ENCODE measurements at places on chromosomes 5 and 9.
A peak's percentile ranks its signal among the peaks of the same experiment; 100 is the strongest.

- no peak for DNase-seq
Measured at GRCh38 chr5:91158011-91158410, 225.1 kb downstream of the ARRDC3 start.

GRCh38 chr9:76297721-76298239, 96.4 kb downstream of the RFK start:
- peak; percentile 37 for DNase-seq

GRCh38 chr5:91101600-91102379, 281.3 kb downstream of the ARRDC3 start:
- DNase-seq, result peak; percentile 64

DNA sequence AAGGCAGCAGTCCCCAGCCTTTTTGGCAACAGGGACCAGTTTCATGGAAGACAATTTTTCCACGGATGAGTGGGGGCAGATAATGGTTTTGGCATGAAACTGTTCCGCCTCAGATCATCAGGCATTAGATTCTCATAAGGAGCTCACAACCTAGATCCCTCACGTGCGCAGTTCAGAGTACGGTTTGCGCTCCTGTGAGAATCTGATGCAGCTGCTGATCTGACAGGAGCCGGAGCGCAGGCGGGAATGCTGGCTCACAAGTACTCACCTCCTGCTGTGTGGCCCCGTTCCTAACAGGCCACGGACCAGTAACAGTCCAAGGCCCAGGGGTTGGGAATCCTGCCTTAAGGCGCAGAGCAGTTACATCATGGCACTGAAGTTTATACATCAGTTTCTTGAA, 3.3 kb upstream of the BRD3 start:
- DNase-seq, result no peak

- DNase-seq, result no peak
Measured at GRCh38 chr5:65730910-65731309, 8.9 kb downstream of the NLN start.

- no peak for DNase-seq
Measured at GRCh38 chr5:139822553-139823425, 27.2 kb downstream of the PSD2 start.

DNA sequence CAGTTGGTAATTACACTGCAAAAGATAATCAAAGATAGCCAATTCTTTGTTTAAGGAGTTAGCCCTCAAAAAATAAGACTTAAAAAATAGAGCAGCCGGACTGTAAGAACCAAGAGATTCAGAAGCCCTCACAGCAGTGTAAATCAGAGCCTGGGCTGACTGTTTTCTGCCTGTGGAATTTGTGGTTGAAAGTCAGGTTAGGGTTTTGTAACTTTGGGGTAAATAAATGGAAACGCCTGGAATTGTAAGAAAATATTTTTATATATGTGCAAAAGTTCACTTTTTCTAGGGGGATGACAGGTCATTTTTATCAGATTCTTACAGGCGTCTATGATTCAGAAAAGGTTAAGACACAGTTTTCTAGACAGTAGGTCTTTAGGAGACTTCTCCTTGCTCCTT, 35.6 kb downstream of the KLHL3 start:
- DNase-seq, result no peak

DNA sequence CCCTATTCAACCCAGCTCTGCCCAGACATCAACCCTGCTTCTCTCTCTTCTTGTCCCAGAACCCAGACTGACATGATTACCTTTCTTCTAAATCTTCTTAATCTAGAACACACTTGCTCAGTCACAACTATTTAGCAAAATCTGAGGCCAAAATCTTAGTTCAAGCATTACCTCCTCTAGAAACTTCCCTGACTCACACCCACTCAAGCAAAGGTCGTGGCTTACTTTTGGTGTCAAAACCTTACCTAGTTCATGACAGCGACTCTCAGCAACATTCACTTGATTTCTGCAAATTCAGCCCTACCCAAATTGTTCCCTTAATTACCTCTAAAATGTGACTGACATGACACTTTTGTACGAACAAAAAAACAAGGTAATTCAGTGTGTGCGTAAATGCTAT, 130.2 kb downstream of the TLE1 start:
- DNase-seq, result no peak

DNA sequence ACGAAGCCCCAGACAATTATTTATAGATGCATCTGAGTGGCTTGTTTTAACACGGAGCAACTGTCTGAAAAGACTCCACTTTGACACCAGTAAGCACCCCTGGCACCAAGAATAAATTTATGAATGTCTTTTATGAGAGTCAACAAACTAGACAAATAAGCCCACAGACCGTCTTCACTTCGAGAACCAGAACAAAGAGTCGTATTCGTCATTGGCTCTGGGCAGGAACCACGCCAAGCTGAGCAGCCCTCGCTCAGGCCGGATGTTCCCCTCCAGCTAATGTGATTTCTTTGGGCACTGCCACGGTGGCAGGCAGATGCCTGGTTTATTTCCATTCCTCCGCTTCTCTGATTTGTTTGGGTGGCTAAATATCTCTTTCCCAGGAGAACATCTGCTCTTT, 91.9 kb upstream of the STC2 start:
- no peak for DNase-seq

- DNase-seq, result no peak
Measured at GRCh38 chr9:33127881-33128280, 39.3 kb downstream of the B4GALT1 start.

- no peak for DNase-seq
Measured at GRCh38 chr9:2116073-2116472, 100.9 kb downstream of the SMARCA2 start.

- DNase-seq, result no peak
Measured at GRCh38 chr5:148687427-148687826, 33.1 kb upstream of the HTR4 start.

DNA sequence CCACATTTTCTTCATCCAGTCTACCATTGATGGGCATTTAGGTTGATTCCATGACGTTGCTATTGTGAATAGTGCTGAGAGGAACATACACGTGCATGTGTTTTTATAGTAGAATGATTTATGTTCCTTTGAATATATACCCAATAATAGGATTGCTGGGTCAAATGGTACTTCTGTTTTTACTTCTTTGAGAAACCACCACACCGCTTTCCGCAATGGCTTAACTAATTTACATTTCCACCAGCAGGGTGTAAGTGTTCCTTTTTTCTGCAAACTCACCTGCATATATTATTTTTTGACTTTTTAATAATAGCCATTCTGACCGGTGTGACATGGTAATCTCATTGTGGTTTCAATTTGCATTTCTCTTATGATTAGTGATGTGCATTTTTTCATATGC, 82.2 kb upstream of the RFX3 start:
- no peak for DNase-seq

DNA sequence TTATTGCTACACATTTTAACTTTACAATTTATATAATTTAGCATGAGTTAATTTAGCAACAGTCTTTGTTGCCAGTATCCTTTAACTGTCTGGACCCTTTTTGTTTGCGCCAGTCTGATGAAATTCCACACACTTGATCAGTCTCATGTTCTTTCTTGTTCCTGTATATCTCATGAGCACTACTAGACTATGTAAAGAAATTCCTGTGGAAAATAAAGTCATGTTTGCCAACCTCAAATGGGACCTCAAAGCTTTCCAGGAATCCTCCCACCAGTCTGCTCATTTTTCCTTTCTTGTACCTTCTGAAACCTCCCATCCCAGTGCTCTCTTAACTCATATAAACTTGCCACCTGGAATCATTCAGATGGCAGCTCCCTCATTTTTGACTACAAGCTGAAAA, 8.0 kb downstream of the DMXL1 start:
- DNase-seq, result no peak

DNA sequence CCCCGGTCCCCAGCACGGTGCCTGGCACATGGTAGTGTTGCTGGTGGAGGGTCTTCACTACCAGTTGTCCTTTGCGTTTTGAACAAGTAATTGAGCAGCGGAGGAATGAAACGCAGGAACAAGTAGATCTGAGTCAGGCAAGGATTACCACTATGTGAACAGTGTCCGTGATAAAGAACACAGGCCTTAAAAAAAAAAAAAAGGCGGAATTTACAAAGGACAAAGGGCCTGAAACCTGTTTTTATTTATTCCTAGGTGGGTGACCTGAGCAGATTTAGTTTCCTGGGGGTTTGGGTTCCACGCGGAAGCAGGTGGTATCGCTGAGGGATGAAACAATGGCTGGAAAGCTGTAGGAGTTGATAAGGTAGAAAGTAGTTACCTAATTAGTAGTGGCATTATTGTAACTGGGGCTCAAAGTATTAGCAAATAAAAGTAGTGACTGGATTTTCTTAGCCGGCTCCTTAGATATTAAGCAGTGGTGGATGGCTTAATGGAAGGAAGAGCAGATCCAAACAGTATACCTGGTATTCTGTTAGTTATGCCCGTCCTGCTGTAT, 1.1 kb downstream of the RUSC2 start:
- no peak for DNase-seq

DNA sequence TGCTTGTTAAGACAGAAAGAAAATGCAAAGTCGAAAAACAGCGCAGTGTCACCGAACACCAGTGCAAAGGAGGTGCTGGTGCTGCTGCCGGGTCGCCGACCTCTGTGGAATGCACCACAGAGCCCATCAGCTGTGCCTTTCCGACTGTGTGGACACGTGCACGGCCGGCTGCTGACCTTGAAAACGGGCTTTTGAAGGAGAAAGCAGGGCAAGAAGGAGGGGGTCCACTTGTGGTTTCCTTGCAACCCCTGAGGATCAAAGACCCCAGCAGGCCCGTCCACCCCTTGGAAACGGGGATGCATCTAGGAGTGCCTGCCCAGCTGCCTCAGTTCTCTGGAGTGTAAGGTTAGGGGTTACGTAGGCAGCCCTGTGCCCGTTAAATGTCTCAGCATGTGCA, 6.2 kb upstream of the OLFM1 start:
- DNase-seq, result no peak

All from fibroblast of skin of left quadriceps (primary cell).